ENCODE measurements at places on chromosomes 6 and 20.

DNA sequence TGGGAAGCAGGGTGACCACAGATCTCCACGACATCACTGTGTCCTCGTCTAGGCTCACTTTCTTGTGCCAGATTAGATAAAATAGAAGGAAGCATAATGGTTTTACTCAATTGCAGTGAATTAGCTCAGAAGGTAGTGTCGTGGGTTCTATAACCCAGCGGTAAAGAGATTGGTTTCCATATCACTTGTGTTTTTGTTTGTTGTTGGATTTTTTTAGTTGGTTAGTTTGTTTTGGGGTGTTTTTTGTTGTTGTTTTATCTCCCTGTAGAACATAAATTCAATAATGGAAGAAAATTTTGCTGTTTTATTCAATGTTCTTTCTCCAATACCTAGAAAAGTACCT is 85.9 kb upstream of the PRSS16 start:
- no peak for DNase-seq

DNA sequence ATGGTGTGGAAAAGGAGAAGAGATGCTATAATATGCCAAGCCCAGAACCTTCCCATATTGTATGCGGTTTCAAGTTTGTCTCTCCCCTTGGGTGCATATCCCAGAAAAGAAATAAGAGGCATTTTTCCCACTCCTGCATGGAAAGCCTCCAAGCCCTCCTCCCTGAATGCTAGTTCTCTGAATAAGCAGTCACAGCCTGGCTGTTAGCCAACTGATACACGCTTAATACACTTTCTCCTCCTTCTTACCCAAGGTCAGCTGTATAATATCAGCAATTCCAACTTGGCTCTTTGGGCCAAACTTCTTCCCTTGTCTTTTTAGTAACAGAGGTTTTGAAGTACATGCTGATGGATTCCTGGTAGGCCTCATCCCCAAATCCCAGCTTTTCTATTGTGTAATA is 440.1 kb downstream of the EPHA7 start:
- DNase-seq, result no peak

DNA sequence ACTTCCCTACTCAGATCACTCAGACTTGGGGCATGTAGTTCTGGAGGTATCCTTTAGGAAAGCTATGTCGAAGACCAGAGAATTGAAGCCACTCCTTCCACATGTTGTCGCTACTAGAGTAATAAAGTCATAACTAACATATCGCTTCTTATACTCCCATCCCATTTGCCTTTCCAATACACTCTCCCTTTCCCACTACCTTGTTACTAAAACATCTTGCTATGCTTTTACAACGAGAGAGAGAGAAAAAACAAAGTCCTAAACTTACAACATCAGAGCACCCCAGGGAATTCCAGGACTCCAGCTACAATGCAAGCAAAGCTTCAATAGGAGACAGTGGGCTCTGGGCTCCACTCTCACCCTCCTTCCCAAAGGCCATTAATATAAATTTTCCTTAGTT is 5.1 kb upstream of the LAMP5 start:
- no peak for DNase-seq

DNA sequence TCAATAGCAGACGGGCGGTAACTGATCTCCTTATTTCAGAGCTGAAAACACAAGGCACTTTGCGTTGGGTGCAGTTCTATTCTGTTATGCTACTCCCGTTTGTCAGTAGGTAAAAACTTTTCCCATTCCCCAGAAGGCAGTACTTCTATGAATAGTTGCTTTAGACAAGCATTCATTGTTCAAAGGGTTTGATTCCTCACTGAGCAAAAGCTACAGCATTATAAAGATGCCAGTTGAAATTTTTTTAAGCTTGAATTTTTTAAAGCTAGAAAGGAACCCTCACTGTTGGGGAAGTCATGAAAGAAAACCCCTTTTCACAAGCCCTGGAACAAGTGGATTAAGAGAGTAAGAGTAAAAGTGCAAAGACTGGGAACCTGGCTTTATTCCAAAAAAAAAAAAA is 42.3 kb downstream of the FUT9 start:
- no peak for DNase-seq

GRCh38 chr6:17038316-17038715 is 63.5 kb upstream of the STMND1 start:
- no peak for DNase-seq

DNA sequence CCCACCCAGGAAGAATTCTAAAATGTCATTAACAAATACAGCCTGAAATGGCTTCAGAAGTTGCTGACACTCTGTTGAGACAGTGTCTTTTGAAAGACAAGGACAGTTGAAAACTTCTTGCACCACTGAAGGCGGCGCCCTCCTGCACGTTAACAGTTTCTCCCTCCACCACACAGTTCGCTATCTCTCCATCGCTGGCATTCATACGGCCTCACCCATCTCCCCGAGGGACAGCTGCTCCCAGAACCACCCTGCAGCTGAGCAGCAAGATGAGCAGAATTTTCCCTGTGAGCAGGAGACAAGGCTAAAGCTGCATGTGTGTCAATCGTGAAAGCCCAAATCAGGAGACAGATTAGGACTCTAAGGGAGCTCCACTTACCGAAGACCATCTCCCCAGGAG is 113.3 kb downstream of the LY86 start:
- peak; percentile 82 for DNase-seq

DNA sequence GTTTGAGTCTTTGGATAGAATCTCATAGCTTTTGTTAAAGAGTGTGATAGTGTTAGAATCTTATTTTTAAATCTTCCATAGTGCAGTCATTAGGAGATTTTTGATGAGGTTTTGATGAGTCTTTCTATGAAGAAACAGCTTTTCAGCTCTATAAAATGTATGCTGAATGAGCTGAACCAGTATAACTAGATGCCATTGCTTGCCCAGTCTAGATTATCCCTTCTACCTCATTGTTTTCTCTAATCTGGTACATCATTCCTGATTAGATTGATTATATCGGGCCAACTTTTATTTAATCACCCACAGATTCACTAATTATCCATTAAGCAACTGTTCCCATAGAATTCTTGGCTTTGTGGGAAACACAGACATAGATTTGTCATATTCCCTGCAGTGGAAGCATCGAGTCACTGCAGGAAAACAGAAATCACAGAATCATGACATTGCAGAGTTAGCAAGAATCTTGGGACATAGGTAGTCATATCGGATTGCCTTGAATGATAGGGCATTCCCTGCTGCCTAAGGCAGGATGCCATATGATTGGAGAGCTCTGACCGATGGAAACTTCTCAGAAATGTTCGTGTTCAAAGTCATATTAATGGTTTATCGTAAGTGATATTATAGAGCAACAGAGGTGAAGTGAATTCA is 882.7 kb upstream of the FLRT3 start:
- no peak for DNase-seq

DNA sequence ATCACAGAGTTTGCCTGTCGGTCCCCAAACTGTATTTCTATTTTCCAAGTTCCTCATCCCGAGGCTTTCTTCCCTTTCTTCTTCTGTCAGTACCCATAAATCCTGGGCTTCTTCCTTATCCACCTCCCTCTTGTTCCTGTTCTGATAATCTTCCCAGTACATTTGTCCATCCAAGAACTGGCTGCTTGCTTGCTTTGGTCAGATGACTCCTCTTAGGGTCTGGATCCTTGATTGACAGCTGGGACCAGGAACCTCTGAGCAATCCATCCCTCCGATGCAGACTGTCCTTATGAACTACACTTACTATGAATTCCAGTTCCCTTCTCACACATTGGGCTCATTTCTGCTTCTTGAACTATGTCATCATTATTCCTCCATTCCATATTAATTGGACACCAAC is 275.3 kb upstream of the CITED2 start:
- no peak for DNase-seq

DNA sequence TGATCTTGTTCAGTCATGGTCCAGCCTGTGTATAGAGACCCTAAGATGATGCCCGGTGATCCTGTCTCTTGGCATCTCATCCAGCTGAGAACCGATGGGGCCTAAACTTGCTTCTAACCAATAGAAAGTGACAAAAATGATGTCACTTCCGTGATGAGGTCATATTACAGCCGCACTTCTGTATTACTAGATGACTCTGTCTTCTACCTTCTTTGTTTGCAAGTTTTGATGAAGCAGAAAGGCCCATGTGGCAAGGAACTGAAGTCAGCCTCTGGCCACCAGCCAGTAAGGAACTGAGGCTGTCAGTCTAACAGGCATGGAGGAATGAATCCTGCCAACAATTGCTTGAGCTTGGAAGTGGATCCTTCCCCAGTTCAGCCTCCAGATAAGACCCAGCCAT is 32.8 kb upstream of the HLA-C start:
- no peak for DNase-seq

- no peak for DNase-seq
Measured at GRCh38 chr20:39394461-39394860, 432.3 kb downstream of the DHX35 start.

DNA sequence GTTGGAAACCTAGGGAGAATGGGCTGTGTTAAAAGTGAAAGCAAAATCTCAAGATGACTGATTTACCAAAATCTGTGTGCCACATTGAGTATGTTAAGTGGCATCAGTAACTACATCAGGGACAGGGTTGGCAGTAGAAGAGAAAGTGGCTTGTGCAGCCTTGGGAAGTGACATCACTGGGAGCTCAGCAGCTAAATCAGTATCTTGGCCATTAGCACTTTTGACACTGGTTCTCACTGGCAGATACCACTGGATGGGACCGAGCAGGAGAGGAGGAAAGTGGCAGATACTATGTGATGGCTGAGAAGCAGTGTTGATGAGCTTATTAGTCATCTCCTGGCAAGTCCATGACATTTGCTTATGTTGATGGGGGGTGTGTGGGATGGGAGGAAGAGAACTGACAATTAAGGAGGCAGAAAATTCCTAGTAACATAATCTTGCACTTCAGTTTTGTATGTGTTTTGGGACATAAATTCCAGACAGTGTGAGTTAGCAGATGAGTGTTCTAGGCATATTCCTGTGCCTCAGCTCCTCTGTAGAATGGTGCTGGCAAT is 322.2 kb downstream of the SOX4 start:
- no peak for DNase-seq

- no peak for DNase-seq
Measured at GRCh38 chr20:19473922-19474286, 261.5 kb downstream of the SLC24A3 start.

GRCh38 chr20:1621316-1621715 is 1.5 kb upstream of the SIRPB1 start:
- no peak for DNase-seq

GRCh38 chr6:36853325-36853724 is 14.1 kb upstream of the CPNE5 start:
- peak; percentile 96 for DNase-seq

DNA sequence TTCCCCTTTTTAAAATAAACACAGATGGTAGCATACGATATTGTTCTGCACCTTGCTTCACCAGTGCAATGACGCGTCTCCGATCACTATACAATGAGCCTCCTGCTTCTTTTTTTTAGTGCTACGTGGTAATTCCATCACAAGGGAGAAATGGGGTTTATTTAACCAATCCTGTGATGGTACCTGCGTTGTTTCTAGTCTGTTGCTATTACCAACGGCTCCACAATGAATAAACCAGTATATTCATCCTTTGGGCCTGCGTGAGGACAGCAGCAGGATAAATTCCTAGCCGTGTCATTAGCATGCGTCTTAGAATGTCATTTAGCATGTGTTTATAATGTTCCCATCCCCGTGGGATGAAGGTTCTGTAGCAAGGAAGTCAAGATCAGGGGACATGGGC is 42.9 kb downstream of the GNAS-AS1 start:
- no peak for DNase-seq
